Cerebellar nuclear complex (tissue), 1 donor: ENCODE measurements at places on chromosomes 12 and 14.

GRCh38 chr12:7001921-7002591, 16.2 kb downstream of the LPCAT3 start:
- no peak for DNase-seq

DNA sequence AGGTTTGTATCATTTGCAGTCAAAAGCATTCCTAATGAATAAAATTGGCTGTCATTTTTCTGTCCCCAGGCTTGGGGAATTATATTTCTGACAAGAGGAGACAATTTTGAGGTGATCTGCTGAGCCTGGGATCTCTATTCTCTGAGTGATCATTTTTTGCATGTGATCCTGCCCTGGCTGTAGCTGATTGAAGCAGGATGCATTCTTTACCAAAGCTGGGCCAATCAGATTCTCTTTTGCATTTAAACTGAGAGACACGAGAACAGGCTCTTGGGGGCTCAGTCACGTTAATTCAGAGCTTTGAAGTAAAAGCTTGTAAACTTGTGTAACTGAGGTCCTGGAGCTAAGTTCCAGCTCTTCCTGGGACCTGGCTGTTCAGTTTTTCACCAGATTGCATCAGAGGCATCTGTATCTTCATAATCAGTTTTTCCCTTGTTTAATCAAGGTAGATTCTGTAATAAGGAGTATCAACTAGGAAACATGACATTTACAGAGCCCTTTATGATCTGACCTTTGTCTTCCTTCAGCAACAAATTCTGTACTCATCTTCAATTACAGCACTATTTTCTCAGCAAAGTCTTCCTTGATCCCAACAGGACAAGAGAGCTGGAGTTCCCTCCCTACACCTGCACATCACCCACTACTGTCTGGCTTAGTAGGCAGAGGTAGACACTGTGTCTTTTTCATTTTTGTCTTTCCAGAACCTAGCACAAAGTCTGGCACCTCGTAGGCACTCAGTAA, 35.0 kb upstream of the MANSC4 start:
- no peak for DNase-seq

GRCh38 chr12:62793256-62794217, 141.4 kb downstream of the PPM1H start:
- peak; percentile 37 for DNase-seq

GRCh38 chr14:61934385-61934784, 172.2 kb downstream of the SNAPC1 start:
- DNase-seq = no peak

- DNase-seq = no peak
Observed at GRCh38 chr12:25932971-25933370, 25.5 kb upstream of the RASSF8 start.

DNA sequence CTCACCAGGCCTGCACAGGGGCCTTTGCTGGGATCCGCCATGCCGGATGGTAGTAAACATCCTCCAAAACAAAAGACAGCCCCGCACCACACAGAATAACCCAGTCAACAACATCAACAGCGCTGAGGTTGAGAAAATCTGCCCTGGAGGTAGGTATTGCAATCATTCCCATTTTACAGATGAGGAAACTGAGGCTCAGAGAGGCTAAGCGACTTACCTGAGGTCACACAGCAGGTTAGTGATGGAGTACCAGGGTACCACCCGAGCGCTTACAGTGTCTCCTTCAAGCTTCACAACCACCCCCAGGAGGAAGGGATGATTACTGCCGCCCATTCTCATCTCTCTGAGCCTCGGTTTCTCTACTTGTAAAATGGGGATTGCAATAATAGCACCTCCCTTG, 14.9 kb downstream of the TRPV4 start:
- DNase-seq = no peak

DNA sequence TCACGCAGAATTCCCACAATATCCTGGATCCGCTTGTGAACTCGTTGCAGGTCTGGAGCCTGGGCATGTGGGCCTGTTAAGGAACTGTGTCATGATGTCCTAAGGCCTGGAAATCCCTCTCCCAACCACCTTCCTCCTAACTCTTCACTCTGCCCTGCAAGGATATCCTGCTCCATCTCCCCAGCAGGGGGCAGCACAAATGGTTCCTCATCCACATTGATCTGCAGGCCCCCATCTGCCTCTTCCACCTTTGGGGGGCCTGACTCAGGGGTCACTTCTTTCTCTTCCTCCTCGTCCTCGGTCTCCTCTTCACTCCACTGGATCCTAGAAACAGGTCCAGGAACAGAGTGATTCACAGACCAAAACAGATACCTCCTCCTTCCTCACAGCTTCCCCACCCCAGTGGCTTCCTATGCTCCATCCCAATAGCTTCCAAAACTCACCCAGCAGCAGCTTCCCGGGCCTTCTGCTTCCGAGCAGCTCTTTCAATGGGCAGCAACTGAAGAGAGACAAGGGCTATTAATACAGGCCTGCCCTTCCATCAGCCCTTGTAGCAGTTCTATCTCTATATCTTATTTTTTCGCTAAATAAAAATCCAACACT, 4.5 kb downstream of the NOP2 start:
- DNase-seq = no peak

GRCh38 chr12:75699251-75699650, 187.8 kb upstream of the KRR1 start:
- no peak for DNase-seq

DNA sequence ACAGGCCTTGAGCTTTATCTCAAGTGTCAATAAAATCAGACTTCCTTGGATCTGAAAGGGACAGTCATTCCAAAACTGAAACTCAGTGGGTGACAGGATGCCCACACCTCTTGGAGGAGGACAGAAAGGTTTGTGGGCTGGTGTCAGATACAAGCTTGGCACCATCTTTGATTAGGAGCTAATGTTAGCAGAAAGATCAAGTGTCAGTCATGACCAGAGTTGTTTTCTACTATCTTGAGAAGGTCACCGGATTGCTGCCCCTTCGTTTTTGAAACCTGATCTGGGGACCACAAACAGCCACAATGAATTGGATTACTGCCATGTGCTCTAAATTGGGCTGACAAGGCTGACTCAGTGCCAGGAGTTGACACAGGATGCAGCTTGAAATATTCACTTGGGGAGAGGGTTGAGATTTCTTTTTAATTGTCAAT, 88.3 kb downstream of the OTOGL start:
- no peak for DNase-seq

GRCh38 chr12:3216726-3217682, 139.8 kb downstream of the TSPAN9 start:
- DNase-seq = no peak

DNA sequence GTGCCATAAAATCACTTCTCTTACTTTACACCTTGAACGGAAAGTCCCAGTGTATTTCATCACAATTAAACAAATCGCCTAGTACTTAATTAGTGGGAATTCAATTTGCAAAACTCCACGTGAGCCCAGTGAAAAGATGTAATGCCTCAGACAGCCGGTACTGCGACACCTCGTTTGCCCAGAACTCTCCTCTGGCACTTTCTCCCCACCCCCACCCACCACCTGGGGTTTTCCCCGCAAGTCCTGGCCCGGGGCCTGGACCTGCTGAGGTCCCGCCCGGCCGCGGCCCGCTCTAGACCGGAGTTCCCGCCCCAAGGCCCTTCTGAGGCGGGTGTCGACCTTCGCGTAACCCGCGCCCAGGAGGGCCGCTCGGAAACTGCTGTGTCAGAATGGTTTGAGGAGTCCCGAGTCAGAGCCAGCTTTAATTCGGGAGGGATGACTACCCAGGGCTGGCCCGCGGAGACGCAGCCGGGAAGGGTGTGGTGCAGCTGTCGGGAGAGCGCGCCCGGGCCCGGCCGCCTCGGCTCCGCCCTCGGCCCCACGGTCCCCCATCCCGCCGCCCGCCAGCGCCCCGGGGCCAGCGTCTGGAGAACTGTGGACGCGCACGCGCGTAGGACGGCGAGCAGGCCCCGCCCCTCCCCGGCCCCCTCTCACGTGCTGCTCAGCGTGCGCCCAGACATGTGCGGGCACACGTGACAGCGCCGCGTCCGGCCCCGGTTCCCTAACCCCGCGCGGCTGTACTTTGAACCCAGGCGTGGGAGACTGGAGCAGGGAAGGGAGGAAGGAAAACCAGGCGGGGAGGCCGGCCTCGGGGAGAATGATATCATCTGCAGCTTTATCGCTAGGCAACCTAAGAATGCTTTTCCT, 10.8 kb downstream of the BHLHE41 start:
- DNase-seq = peak; percentile 44

DNA sequence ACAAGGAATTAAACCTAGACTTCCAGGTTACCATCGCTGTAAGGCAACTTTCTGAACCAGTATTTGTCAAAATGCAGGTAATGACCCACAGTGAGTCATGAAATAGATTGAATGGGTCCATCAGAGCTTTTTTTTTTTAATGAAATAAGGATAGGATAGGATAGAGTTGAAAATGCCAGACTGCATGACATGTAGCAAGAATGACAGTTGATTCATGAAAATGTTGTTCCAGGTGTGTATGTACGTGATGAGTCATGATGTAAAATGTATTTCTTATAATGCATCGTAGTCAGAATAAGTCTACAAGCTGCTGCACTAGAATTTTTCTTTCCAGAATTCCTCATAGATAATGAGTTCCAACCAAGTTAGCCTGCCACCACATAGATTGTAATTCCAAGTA, 184.4 kb upstream of the BCL2L14 start:
- no peak for DNase-seq

DNA sequence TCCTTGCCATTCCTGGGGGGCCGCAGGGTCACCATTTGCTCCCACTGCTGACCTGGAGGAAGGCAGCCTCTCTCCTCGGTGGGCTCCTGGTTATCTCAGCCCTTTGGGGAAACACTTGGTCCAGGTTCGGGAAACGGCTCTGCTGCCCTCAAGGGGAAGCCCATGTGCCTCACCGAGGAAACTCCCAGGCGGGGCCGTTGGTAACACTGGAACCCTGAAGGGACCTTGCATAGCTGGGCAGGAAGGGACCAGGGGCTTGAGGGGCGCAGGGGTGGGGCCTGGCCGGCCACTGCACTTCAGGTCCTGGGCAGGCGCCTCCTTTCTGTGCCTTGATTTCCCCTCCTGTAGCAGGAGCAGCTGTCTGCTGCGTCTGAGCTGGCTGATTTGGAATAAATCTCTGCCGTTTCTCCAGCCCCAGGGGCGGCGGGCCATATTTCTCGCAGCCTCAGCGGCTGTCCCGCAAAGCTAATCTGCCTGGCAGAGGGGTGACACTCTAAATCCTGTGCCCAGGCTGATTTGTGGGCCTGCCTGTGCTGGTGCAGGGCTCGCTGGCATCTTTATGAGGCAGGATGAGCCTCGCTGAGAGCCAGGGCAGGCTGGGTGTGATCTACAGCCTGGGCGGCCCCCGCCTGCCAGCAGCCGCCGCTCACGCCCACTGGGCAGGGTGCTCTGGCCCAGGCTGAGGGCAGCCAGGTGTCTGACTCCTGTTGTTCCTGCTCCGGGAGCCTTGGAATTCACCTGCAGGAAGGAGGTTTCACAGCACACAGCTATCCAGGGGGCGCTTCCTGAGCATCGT, 49.7 kb downstream of the KIF26A start:
- no peak for DNase-seq

DNA sequence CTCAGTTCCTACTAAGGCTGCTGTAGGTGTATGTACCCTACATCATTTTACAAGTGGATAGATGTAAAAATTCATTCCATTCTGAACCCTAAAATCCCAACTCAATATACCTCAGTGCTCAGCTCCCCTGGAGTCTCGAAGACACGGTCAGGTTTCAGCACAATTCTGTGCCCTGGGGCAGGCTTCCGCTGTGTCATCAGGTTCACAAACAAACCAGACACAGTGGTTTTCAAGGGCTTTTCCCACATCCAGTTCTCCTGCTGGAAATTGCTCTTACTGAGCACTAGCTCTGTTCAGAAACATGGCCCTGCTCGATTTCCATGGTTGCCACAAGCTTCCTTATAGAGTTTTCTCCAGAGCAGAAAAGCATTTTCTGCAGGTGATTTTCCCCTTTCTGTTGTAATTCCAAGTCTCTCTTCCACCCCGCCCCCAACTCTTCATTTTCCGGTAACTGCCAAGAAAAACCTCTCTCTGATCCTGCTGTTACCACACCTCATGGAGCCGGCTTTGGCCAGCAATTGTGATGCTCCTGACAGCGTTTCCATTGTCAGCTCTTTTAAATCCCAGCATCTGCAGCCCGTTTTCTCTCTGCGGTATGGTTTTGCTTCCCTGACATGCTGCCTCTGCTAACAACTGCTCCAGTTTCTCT, 483.0 kb upstream of the CCDC196 start:
- no peak for DNase-seq

GRCh38 chr12:6839482-6840201, 1.1 kb upstream of the GNB3 start:
- peak; percentile 6 for DNase-seq

GRCh38 chr12:73136386-73136785, 864.2 kb downstream of the TRHDE start:
- DNase-seq = no peak

DNA sequence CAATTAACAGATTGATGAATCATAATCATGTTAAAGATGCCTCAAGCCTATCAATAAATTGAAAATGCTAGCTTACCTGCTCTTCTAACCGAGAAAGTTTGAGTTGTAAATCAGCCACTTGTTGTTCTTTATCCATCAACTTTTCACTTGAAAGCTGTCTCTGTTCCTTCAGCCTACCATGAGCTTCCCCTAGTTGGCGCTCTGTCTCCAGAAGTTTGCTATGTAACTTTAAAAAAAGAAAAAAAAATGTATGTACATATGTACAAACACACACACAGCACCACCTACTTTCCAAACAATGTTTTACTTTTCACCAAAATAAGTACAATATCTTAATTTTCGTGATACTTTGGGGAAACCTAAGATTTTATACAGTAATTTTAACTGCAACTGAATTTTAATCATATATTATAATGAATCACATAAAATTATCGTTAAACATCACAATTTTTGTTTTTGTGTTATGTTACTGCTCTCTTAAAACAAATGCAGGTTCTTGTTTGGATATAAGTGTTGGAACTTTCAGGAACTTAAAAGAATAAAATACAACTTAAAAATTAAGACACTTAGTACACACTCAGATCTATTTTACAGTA, 101.2 kb downstream of the EEA1 start:
- no peak for DNase-seq

GRCh38 chr14:94681300-94682060, 69.3 kb downstream of the SERPINA3 start:
- DNase-seq = no peak

- no peak for DNase-seq
Observed at GRCh38 chr14:54683882-54684794, 117.2 kb downstream of the SAMD4A start.

GRCh38 chr12:26205941-26206340, 10.6 kb downstream of the SSPN start:
- DNase-seq = no peak

DNA sequence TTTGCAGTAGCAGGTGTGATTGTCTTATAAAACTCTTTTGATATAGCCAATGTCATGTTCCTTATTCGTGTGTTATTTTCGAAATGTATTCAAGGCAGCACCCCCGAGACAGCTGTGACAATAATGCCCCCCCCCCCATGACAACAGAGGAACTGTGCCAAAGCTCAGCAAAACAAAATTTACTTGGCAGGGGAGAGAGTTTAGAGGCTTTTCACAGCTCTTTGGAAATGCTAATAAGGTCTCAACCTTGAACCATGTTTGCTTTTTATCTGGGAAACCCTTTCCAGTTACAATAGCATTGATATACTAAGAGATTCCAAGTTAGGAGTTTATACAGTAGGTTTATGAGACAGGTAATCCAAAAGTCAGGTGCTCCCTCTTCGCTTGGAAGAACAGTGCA, 56.4 kb upstream of the USP44 start:
- DNase-seq = no peak
